Activated effector memory CD4-positive, alpha-beta T cell treated with anti-CD3 and anti-CD28 coated beads, Interleukin-2, amount 50 U/mL, for 16 hours (primary cell): ENCODE measurements at places on chromosomes 1 and 21.

- DNase-seq, result no peak
These were observed 34.0 kb downstream of the PCSK9 start for GRCh38 chr1:55073187-55073916.

GRCh38 chr1:208433086-208433485, 188.9 kb upstream of the PLXNA2 start:
- DNase-seq, result no peak

DNA sequence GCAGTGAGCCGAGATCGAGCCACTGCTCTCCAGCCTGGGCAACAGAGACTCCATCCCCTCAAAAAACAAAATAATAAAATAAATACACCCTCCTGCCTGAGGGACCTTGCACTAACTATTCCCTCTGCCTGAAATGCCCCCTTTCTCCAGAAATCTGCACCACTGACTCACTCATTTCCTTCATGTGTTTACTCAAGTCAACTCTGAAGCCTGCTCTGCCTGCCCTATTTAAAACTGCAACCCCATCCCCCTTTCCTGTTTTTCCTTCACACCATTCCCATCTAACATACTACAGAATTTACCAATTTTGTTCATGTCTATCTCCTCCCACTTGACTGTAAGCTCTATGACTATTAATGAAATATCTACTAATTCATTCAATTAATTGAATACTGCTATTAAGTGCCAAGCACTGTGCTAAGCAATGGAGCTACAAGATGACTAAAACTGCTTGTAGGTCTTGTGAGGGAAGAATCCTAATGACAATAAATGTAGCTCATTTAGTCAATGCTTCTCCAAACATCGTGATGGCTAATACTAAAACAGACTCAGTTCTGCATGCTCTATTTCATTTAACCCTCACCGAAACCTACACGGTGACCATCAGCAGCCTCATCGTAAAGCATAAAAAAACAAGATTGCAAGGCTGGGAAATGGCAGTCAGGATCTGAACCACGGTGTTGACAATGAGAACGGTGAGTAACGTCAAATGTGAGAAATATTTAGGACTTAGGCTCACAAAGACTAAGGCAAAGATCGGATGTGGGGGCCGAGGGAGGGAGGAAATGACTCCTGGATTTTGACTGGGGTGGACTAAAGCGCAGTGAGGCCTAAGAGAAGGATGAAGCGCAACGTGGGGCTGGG, 749 bp upstream of the TMEM39B start:
- peak; percentile 38 for DNase-seq

- DNase-seq, result no peak
These were observed 88.3 kb downstream of the RPE65 start for GRCh38 chr1:68361346-68361910.

GRCh38 chr1:198556971-198557370, 16.5 kb upstream of the ATP6V1G3 start:
- peak; percentile 77 for DNase-seq

- no peak for DNase-seq
These were observed 87.5 kb upstream of the ACTL8 start for GRCh38 chr1:17667641-17668040.

GRCh38 chr1:58689167-58689566, 10.7 kb downstream of the MYSM1 start:
- DNase-seq, result no peak

GRCh38 chr1:203557390-203557789, 63.4 kb downstream of the OPTC start:
- no peak for DNase-seq

- DNase-seq, result no peak
These were observed 8.2 kb downstream of the TBX15 start for GRCh38 chr1:118979754-118980575.

DNA sequence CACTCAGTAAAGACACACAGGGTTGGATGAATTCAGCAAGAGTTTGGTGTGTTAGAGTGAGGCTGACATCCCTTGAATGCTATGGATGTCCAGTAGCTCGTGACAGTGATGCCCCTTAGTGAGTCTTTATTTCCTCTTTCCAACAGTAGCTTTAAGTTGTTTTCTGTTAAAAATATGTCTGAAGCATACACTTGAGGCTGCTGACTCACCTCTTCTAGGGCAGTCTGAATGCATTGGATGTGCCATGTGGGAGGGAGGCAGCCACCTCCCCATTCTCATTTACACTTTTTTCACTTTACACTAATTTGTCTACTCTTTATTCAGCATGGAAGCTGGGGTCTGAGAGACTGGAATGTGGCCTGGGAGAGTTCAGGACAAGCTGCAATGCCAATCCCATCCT, 17.6 kb downstream of the NOS1AP start:
- DNase-seq, result no peak
